ENCODE measurements at places on chromosomes 2 and 18.

GRCh38 chr2:215899141-215900074 lies 113.9 kb downstream of the MREG start:
- no peak for DNase-seq

DNA sequence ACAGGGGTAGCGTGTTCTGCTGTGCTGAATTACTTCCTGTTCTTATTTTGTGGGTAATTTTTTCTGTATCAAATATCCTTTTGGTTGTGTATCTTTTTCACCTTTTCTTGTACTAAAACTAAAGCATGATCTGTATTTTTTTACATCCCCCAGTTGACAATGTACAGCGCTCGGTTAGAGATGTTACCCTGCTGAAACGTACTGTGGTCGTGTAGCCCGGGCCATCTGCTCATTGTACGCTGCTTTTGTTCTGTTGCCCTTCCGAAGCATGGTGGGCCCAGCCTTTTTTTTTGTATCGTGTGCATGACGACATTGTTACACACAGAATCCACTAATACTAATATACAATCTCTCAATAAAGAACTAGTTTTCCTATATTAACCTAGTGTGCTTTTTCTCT lies 233.1 kb downstream of the HAUS1 start:
- DNase-seq: no peak

- DNase-seq: peak; percentile 72
These were observed 14.1 kb upstream of the MEX3C start for GRCh38 chr18:51211552-51211951.

- DNase-seq: no peak
These were observed 91.5 kb upstream of the NOSTRIN start for GRCh38 chr2:168710754-168711467.

DNA sequence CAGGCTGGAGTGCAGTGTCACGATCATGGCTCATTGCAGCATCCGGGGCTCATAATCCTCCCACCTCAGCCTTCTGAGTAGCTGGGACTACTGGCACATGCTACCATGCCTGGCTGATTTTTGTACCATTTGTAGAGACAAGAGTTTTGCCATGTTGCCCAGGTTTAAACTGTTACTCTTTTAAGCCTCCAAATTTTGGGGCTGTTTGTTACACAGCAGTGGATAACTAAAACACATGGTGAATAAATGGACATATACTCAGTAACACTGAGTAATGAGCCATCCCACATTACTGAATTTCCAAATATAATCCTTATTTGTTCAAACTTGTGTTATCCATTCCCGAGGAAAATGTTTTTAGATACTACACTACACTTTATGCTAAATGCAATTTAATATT lies 9.8 kb downstream of the ADCY3 start:
- no peak for DNase-seq

DNA sequence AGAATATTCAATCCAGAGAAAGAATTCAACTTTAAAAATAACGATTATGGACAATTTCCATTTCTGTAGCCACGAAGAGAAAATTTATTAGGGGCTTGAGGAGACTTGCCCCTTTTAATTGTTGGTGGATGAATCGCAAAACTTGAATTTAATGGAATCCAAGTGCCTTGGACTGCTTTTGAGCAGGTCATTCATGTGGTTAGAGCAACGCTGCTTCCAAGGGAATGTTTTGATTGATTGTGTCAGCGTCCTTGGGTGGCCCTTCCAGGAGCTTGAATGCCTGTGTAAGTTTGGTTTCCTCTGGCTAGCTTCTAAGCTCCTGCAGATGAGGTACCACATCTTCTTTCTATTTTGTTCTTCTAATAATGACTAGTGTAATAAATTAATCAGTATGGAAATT lies 213.4 kb downstream of the LTBP1 start:
- DNase-seq: no peak

GRCh38 chr18:70469916-70470315 lies 181.1 kb downstream of the SOCS6 start:
- no peak for DNase-seq

DNA sequence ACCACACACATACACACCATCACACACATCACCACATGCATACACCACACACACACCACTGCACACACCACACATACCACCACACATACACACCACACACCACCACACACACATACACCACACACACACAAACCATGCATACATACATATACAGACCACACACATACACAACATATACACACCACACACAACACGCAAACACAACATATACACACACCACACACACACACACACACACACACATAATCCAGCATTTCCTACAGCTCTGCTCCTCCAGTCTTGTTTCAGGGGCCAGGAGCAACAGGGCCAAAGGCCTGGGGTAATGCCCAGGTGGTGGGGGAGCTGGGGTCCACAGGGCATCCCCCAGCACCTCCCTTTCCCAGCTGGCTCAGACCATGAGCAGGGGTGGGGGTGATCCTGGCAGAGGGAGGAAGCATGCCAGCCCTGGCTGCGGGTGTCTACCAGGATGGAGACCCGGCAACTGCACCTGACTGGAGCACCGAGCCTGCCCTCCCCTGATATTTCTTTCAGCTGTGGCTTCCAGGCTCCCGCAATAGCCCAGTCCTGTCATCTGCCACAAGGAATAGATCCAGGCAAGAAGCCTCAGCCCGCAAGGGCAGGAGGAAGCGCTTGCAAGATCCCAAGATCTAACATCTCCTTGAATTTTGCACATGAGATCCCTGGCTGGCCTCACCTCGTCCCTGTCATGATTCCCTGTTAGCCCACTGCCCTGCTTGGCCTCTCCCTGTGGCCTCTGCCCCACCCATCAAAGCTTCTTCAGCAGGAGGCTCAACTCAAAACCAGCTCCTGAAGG lies 196.9 kb downstream of the TNS1 start:
- no peak for DNase-seq

GRCh38 chr2:31234683-31235503 lies 941 bp downstream of the EHD3 start:
- no peak for DNase-seq

DNA sequence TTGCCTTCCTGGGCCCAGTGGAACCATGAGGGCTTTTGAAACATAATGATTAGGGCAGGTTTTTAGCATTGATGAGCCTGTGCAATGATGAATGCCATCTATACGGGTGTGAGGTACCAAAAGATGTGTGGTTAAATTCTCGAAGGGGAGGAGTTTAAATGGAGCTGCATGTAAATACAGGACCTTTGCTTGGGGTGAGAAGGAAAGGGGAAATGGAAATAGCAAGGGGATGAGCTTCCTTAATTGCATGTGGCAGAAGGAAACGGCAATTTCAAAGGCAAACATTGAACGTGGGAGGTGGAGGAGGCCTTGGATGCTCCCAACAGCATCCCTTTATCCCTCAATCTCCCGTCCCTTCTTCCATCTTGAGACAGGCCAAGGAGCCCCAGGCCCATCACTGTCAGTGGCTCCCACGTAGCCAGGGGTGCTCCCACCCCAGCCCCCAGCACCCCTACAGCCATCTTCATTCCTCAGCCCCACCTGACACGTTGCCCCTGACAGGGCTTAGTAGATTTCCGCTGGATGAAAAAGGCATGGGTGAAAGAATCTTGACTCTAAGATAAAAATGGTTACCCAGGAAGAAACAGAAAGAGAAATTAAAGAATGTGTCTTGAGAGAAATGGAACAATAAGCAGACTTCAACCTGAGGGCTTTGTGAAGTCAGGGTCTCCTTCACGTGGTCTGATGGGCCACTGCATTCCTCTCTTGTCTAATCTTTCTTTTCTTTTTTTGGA lies 32.5 kb downstream of the INPP5D start:
- DNase-seq: no peak

- DNase-seq: peak; percentile 25
These were observed 165.0 kb downstream of the ANTXR1 start for GRCh38 chr2:69177785-69178636.

GRCh38 chr18:50162486-50163304 lies 32.3 kb downstream of the MYO5B start:
- no peak for DNase-seq

DNA sequence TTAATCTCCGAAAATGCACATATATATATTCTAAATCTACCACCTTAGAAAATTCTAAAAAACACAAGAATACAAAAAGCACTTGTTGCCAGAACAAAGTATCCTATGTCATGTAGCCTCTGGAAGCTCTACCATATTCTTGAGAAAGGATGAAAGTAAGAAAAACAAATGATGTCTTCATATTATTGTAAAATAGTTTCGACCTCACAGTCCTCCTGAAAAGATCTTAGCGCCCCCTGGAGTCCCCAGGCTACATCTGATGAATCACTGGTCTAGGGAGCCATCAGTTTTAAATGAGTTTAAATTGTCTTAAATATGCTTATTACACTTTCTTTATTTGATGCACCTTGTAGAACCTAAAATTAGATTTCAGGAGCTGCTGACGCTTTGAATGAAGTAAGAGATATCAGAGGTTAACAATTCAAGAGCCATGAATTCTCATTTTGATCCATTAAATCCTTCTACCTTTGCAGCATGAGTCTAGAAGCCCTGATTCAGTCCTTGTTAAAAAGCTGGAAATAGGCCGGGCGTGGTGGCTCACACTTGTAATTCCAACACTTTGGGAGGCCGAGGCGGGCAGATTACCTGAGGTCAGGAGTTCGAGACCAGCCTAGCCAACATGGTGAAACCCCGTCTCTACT lies 138.8 kb downstream of the MCFD2 start:
- DNase-seq: peak; percentile 74

DNA sequence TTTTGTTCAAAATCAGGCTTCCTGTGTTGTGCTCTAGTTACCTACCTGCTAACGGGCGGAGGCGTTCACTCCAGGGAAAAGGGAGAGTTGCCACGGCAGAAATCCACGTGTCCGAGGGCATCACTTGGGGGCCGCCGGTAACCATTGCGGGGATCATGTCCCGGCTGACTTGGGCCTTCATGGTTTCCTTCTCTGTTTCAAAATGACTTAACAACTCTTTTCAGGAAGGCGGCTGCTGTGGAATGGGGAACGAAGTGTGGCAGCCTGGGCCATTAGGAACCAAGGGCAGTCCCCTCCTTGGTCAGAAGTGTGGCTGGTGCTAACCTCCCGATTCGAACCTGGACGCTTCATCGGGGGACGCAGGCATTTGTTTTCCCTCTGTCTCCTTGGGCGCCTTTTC lies 56.8 kb downstream of the INPP5D start:
- no peak for DNase-seq

GRCh38 chr2:19857100-19857499 lies 44.7 kb downstream of the TTC32 start:
- DNase-seq: no peak

GRCh38 chr18:49225160-49225559 lies 235.3 kb downstream of the DYM start:
- DNase-seq: no peak

DNA sequence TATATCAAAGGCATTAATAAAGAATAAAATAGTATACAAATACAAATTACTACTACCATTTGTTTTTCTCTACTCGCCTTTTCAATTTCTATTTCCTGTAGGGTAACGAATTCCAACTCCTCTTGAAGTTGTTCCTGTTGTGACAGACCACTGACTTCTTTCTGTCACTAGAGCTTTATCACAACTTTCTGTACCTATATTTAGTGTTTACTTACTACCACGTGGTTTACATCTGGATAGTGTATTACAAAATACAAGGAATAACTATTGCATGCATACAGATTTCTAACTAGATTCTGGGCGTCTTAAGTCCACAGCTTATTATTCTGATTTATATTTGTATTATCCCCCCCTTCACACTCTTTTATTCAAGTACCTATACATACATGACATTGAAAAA lies 22.3 kb downstream of the NBAS start:
- DNase-seq: no peak

- DNase-seq: no peak
These were observed 36.6 kb upstream of the ASB1 start for GRCh38 chr2:238389988-238390589.

- peak; percentile 13 for DNase-seq
These were observed 464 bp downstream of the CYBRD1 start for GRCh38 chr2:171522788-171523087.

DNA sequence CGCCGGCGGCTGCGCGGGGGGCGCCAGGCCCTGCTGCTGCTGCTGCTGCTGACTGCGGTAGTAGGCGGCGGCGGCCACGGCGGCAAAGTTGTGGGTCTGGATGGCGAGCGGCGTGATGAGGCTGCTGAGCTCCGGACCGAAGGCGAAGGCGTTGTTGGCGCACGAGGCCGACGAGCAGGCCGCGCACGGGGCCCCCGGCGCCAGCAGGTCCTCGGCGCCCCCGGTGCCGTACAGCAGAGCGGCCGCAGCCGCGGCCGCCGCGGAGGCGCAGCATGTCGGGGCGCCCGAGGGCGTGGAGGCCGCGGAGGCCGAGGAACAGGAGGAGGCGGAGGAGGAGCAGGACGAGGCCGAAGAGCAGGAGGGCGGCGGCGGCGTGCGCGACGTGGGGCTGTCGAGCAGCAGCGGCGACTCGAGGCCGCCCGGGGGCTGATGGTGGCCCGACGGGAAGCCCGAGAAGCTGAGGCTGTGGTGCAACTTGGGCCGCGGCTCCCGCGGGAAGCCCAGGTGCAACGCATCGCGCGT lies 1.8 kb downstream of the ZFP36L2 start:
- peak; percentile 58 for DNase-seq

- no peak for DNase-seq
These were observed 24.6 kb downstream of the ANO7 start for GRCh38 chr2:241213041-241213440.

GRCh38 chr2:106044021-106044420 lies 150.1 kb downstream of the UXS1 start:
- no peak for DNase-seq

GRCh38 chr2:1748176-1748740 lies 3.9 kb upstream of the PXDN start:
- DNase-seq: no peak

DNA sequence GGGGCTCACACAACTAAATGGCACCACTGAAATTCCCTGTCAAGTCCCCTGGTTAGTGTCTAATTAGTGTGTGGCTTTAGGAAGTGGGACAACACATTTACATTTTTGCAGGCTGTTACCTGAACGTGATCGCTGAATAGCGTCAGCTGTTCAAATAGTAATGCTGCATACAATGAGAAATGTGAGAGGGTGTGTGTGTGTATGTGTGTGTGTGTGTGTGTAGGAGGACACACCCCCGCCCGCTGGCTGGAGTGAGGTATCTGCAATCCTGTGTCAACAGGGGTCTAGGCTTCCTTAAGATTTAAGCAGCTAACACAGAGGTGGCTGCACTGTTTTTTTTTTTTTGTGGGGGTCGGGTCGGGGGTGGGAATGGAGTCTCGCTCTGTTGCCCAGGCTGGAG lies 4.8 kb upstream of the LYPD6B start:
- DNase-seq: no peak

DNA sequence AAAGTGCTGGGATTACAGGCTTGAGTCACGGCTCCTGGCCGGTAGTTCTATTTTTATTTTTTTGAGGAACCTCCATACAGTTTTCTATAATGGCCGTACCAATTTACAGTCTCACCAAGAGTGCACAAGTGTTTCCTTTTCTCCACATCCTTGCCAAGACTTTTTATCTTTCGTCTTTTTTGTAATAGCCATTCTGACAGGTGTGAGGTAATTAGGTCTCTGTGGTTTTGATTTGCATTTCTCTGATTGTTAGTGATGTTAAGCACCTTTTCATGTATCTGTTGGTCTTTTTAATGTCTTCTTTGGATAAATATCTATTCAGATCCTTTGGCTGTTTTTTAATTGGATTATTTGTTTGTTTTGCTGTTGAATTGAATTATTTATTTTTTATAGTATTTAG lies 9.3 kb downstream of the ARMC9 start:
- DNase-seq: no peak

Data from activated CD4-positive, alpha-beta T cell treated with anti-CD3 and anti-CD28 coated beads for 48 hours (primary cell).